ENCODE measurements at places on chromosomes 12 and 14.

DNA sequence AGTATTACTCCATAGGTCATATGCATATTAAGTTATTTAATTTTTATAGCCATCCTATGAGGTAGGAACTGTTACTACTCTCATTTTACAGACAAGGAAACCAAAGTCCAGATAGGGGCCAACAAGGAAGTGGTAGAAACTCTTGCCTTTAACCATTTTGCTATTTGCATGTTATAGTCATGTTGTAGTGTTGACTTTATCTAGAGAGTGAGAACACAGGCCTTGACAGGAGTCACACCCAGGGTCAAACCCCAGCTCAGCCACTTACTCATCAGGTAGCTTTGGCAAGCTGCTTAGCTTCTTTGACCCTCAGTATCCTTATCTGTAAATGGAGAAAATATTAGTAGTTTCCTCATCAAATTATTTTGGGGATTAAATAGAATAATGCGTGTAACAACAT lies 156.2 kb downstream of the CAND1 start:
- DNase-seq, result no peak

- no peak for DNase-seq
These were observed 34.2 kb downstream of the ATP2B1 start for GRCh38 chr12:89674326-89674942.

DNA sequence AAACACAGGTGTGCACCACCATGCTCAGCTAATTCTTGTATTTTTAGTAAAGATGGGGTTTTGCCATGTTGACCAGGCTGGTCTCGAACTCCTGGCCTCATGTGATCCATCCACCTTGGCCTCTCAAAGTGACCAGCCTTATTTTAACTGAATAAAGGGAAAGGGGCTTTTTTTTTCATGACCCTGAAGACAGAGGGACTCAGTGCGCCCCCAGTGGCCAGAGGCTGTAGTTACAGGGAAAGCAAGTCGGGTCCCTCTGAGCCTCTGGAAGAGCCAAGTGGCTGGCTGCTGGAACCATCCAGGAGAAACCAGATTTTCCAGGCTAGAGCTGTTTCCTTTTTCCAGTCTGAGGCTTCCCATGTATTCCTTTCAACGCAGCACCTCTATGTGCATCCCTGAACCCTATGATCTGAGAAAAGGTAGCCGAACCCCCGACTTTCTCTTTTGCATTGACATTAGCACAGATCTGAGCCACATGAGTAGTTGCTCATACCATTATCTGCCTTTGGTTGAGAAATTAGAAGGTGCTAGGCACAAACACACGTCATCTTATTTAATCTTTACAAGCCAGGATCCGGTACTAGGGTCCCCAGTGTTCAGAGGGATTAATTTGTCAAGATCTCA lies 342.7 kb downstream of the CACNA1C start:
- DNase-seq, result no peak

GRCh38 chr12:30896461-30896860 lies 30.1 kb upstream of the TSPAN11 start:
- DNase-seq, result no peak

DNA sequence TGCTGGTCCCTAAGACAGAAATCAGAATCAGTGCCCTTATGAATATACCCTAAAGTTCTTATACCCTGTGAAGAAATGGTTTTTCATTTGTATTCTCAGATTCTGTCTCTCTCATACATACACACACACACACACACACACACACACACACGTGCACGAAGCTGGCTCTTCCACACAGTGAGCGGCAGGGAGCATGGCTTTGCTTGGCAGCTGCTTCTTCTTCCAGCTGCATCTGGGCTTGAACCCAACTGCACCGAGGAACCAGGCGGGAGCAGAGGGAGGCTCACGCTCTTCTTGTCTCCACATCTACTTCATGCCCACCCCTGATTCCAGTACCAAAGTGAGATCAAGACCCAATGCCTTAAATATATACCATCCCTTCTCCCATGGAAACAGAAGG lies 19.4 kb downstream of the GRIN2B start:
- no peak for DNase-seq

DNA sequence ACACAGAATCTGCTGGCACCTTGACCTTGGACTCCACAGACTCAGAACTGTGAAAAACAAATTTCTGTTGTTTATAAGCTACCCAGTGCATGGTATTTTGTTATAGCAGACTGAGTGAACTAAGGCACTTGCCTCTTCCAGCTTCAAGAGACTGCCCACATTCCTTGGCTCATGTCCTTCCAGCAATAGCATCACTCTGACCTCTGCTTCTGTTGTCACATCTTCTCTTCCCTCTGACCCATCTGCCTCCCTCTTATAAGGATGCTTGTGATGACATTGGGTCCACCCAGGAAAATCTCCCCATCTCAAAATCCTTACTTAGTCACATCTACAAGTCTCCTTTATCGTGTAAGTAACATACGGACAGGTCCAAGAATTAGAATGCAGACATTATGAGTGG lies 200.4 kb downstream of the PIK3C2G start:
- DNase-seq, result no peak

GRCh38 chr14:53110096-53110495 lies 43.0 kb downstream of the DDHD1 start:
- DNase-seq, result no peak

DNA sequence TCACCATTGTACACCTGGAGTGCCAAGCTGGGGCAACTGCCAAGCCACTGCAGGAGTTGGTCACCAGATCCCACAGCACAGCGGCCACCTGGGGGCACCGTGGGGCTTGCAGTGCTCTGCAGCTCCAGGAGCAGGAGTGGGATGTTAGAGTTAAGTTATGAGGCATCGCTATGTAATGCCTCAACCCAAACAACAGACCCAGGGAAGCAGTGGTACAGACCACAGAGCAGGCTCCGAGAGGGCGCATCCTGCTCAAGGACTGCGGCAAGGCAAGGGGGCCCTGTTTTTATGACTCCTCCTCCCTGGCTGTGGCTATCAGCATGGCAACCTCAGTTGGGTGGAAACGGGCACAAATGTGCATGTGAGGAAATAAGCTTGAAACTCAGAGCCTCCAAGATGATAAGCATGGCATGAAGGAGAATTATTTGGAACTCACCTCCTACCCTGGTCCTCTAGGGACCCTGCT lies 63.1 kb downstream of the ARL6IP4 start:
- DNase-seq, result peak; percentile 55

DNA sequence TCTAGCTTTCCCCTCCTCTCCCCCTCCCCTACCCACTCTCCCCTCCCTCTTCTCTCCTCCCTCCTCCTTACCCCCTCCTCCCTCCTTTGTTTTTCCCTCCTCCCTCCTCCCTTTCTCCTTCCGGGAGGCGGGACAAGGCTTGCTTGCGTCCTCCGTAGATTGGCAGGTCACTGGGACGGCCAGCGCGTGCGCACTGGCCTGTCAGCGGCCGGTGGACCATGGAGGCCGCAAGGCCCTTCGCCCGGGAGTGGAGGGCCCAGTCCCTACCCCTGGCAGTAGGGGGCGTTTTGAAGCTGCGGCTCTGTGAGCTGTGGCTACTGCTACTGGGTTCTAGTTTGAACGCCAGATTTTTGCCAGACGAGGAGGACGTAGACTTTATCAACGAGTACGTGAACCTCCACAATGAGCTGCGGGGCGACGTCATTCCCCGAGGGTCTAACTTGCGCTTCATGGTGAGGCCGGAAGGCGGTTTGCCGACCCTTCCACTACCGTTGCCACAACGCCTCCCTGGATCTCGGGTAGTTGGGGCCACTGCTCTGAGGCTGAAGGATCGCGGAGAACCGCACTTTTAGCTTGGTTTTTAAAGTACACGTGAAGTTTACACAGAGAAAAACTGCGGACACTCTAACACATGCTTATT lies at the start of gene GLIPR1L2:
GLIPR1L2 (plus strand) TSS at position 191 of the 640 bp plus-strand sequence; CDS start at position 219, 28 bp downstream.
- DNase-seq, result peak; percentile 96

DNA sequence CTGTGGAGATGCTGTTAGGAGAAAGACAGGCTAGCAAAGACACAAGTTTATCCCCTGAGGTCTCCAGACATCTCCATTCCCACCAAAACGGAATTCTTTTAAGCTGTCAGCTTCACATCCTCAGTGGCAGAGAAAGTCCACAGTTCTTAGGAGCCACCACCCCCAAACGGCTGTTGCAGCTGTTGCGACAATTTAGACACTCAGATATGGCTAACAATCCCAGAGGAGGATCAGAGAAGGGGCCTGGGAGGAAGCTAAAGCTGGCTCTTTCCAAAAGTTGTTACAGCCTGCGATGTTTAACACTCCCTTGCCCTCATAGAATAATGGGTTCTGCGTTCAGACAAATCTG lies 1.9 kb upstream of the ATP5MC2 start:
- no peak for DNase-seq

DNA sequence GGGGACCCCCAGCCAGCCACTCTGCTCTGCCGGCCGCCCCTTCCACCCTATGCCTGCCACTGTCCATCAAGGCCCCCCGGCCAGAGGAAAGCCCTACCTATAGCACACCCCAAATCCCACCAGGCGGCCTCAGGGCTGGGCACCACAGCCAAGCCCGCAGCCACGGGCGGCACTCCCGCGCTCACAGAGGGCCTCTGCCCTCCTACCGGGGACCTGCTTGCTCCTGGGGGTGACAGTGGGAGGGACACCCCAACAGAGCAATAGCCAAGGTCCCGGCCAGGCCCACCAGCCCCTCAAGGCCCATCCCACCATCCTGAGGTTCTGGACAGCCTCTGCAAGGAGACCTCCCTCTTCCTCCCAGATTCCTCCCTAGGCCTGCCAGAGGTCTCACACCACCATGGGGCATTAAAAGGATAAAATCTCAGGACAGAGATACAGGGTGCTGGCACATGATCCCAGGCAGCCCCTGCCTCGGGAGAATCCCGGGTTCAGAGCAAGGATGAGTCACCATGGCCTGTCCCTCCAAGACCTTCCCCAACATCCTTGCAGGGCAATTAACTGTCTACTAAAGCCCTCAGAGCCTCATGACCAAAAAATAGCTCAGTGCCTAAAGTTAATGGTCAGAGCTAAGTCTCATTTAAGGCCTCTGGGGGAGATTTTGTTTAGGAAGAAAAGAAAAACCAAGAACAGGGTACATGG lies 17.1 kb downstream of the CCDC85C start:
- DNase-seq, result no peak

All from DMS79 (cell line).